ENCODE measurements at places on chromosomes 6 and 20.
A peak's percentile ranks its signal among the peaks of the same experiment; 100 is the strongest.

GRCh38 chr6:160378218-160378617 is 30.0 kb downstream of the SLC22A3 start:
- peak overlapping the region; percentile 73 for H3K27ac ChIP-seq
- H3K4me3 ChIP-seq = no peak overlapping the region
- no peak for DNase-seq
- H3K36me3 ChIP-seq = no peaks in the 10 kb centered on the region
- H3K4me1 ChIP-seq = peaks cover 33% of the 10 kb centered on the region

GRCh38 chr20:15756754-15757115 is 816.5 kb downstream of the KIF16B start:
- no peak for DNase-seq
- H3K27ac ChIP-seq = no peak overlapping the region
- H3K4me3 ChIP-seq = no peak overlapping the region
- H3K27me3 ChIP-seq = no peaks in the 10 kb centered on the region

DNA sequence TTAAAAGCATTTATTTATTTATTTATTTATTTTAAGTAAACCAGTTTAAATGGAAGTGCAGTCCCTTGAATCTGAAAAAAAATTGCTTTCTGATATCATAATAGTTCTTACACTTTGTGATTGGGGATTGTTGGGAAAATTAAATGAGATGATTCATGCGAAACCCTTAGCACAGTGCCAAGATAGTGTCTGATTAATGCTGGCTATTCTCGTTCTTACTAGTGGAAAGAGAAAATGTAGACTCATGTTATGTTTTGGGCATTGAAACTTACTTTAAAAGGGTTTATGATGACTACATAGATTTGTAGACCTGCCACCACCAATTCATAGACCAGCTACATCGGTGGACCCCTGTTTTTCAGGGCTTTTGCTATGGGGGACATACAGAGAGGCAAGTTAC is 229.2 kb upstream of the ZFP64 start:
- no peaks in the 10 kb centered on the region for H3K36me3 ChIP-seq
- no peak overlapping the region for H3K4me3 ChIP-seq
- no peak for DNase-seq
- no peaks in the 10 kb centered on the region for H3K27me3 ChIP-seq
- no peak overlapping the region for H3K27ac ChIP-seq

- H3K4me1 ChIP-seq = peaks cover 26% of the 10 kb centered on the region
- no peak overlapping the region for H3K4me3 ChIP-seq
- H3K36me3 ChIP-seq = no peaks in the 10 kb centered on the region
- DNase-seq = no peak
- no peak overlapping the region for H3K27ac ChIP-seq
Measured at GRCh38 chr6:85406641-85407075, 43.2 kb upstream of the NT5E start.

DNA sequence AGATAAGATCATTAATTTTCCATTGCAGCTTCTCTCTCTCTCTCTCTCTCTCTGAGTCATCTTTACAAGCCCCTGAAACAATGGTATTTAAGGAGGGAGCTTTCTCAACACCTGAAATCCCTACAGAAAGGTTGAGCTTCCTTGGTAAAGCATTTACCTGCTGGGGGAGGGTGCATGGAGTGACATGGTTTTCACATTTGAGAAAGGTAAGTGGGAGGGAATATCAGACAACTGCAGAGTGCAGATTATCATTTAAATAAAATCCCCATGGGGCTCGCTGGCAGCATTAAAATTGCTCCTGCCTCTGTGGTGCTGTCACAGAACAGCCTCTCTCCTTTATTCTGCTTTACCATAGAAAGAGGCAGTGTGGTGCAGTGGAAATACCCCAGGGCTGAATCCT is 10.3 kb upstream of the PDYN start:
- no peak for DNase-seq
- H3K36me3 ChIP-seq = no peaks in the 10 kb centered on the region
- H3K4me3 ChIP-seq = no peak overlapping the region
- H3K4me1 ChIP-seq = peaks cover 3% of the 10 kb centered on the region
- no peaks in the 10 kb centered on the region for H3K27me3 ChIP-seq

Data from tibial artery (tissue), 4 donors.